Hematopoietic multipotent progenitor cell treated with erythropoietin and hydrocortisone succinate and interleukin-3 and kit ligand, for 6 days (in vitro differentiated cells): ENCODE measurements at places on chromosomes 11 and 22.

- no peak for DNase-seq
Measured at GRCh38 chr11:112377946-112378345, 117.3 kb upstream of the PLET1 start.

- DNase-seq: no peak
Measured at GRCh38 chr11:122234257-122234656, 118.2 kb upstream of the BLID start.

- DNase-seq: no peak
Measured at GRCh38 chr11:35179466-35180135, 40.6 kb downstream of the CD44 start.

DNA sequence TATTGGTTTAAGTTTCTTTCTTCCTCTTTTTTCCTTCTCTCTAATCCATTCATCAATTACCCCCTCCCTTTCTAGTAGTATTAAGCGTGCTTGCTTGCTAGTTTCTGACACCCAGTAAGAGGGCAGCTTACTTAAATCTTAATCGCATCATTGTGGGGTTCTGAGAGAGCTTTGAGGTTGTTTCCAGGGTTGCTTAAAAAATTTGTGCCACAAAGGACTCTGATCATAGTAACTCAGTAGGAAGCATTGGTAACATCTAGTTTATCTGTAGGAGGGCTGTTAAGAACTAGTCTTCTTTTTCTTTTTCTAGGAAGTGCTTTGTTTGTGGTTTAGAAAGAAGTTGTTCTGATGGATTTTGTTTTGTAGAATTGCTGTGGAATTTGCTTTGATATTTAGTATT is 45.3 kb downstream of the TMEM135 start:
- DNase-seq: peak; percentile 4

GRCh38 chr11:87440076-87440770 is 402.5 kb downstream of the TMEM135 start:
- no peak for DNase-seq

GRCh38 chr11:128465946-128466705 is 121.2 kb downstream of the ETS1 start:
- no peak for DNase-seq
